Suppressor macrophage (primary cell): ENCODE measurements at places on chromosomes 3 and 15.

DNA sequence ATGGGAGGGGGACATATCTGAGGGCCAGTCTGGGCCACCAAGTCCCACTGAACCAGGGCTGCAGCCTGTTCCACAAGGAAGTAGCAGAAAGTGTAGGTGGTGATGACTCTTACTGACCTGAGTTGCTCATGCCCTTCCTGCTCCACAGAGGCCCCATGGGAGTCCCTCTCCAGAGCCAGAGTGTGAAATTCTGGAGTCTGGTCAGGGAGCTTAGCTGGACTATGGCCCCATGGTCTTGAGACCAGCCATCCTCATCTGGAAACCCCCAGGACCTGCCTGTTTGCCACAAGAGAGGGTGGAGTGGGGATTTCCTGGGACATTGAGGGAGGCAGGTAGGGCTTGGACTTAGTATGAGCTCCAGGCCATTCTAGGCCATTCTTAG, 3.0 kb downstream of the SPINT1 start:
- DNase-seq = peak; percentile 78

DNA sequence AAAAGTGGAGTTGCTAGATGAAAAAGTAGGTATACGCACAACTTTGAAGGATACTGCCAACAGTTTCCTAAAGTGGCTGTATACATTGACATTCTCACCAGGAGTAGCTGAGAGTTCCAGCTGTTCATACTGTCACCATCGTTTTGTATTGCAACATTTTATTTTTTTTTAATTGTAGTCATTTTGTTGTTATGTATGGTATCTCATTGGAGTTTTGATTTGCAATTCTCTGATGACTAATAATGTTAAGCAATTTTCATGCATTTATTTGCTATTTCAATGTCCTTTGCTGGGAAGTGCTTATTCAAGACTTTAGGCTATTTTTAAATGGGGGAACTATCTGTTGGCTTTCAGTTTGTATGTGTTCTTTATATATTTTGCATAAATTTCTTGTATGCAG, 185.1 kb upstream of the TGFBR2 start:
- peak; percentile 87 for DNase-seq

GRCh38 chr15:93862791-93863190, 368.6 kb upstream of the MCTP2 start:
- DNase-seq = peak; percentile 95

GRCh38 chr15:74752531-74752930, 3.9 kb downstream of the CYP1A2 start:
- DNase-seq = no peak

- DNase-seq = no peak
Observed at GRCh38 chr3:197784019-197784585, 7.0 kb upstream of the LRCH3 start.

DNA sequence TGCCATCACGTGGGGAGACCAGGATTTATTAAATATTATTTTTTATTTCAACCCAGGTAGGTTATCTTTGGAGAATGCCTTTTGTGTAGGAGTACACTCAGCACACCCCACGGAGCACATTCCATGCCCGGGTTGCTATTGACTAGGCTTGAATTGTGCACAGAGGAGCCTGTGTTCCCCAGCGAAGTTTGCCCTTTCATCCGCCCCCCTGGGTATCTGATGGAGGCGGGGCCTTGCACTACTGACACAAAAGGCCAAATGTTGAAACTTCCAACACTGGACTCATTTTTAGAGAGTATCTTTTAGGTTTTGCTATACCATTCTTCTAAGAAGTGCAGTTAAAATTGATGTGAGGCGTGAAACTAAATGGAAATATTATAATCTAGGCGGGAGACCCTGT, 39.3 kb upstream of the PPP4R2 start:
- no peak for DNase-seq

DNA sequence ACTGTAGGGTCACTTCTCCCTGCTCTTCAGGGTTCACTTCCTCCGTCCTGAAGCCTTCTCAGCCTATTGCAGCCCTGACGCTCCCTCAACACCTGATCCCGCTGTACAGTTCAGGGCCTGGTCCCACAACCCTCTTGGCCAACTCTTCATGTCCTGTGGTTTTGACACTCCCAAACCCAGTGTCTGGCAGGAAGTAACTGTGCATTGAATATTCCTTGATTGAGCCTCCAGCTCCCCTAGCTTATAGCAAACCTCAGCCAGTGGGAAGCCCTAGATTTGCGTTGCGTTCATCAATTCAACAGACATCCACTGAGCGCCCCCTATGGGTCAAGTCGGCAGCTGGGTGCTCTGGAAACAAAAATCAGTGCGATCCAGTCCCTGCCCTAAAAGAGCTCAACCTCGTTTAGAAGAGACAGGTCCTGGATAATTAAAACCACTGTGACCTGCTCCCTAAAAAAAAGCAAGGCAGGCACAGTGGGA, 13.5 kb downstream of the UBAP1L start:
- DNase-seq = peak; percentile 76

GRCh38 chr3:17030438-17030837, 145.7 kb downstream of the PLCL2 start:
- DNase-seq = no peak

DNA sequence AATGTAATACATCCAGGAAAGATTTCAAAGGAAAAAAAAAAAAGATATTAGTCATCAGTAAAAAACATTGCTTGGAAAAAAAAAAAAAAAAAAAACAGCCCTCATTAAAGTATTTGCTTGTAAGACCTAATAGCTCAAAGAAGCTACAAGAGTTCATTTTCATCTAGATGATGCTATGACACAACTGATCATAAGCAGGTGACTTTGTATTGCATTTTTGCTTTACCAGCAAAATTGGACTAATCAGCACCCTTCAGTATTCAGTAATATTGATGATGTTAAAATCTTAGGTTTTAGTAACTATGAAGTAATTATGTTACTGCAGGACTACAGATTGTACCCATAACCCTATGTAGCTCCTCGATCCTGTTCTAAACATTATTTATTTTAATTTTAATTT, 214.7 kb upstream of the CADM2 start:
- DNase-seq = no peak

DNA sequence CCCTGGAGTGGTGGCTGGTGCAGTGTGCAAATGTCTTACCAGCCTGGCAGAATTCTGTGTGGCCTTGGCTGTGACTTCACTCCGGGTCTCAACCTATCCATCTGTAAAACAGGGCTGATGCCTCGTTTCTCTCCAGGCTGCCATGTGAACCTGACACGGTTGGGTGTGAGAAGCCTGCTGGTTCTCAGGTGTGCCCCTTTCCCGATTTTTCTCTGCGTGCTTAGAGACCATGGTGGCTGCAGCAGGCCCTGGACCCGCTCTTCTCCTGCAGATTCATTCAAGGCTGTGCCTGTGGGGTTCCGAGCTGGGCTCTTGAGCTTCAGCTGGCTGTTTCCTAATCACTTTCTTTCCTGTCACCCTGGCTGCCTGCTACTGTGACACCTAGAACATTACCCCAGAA, 38.9 kb downstream of the EEFSEC start:
- no peak for DNase-seq
